Trophoblast cell (in vitro differentiated cells and primary cell): ENCODE measurements at places on chromosomes 1 and 21.

DNA sequence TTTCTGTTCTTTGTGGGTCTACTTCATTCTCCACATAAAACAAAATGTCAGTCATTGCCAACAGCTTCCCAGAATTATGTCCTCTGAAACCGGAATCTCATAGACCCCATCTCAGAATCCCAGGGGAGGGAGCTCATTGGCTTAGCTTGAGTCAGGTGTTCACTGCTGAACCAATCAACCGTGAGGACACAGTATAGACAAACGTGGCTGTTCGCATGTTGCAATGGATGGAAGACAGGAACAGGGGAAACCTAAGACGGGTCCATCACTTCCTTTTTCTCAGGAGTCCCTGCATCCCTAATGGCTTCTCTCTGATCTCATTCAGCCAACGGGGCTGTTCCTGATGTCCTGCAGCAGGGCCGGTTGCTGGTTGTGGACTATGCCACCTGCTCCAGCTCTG lies 9.1 kb downstream of the CELA2A start:
- H3K27me3 ChIP-seq = no peaks in the 10 kb centered on the region
- H3K4me3 ChIP-seq = no peak overlapping the region
- DNase-seq = no peak
- no peak overlapping the region for H3K27ac ChIP-seq
- H3K4me1 ChIP-seq = no peaks in the 10 kb centered on the region

DNA sequence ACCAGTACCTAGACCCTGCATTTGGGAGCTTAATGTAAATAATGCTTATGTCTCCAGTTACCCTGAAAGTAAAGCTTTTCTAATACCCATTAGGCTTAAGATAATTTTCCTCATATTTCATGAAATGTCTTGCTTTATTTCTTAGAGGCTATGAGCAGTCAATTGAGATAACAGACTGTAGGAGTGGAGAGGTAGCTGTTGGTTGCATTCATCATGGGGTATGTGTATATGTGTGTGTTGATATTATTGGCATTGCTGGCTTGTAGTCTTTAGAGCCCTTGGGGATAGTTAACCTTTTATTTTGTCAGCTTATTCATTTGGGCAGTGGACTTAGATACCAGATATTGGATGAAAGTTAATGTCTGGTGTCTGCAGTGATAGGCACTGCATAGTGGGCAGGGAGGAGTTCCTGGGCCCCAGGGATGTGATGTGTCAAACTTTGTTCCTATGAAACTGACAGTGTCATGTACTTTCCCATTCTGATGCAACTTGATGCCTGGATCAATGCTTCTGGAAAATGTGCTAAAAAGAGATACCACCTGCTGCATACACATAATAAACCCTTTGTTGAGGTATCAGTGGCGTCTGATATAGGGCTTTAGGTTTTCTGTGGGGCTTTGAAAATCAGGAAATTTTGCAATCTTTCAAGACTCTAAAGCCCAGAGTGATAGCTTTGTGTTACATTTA lies 83.9 kb downstream of the MAST2 start:
- H3K36me3 ChIP-seq = no peaks in the 10 kb centered on the region
- H3K27me3 ChIP-seq = no peaks in the 10 kb centered on the region

DNA sequence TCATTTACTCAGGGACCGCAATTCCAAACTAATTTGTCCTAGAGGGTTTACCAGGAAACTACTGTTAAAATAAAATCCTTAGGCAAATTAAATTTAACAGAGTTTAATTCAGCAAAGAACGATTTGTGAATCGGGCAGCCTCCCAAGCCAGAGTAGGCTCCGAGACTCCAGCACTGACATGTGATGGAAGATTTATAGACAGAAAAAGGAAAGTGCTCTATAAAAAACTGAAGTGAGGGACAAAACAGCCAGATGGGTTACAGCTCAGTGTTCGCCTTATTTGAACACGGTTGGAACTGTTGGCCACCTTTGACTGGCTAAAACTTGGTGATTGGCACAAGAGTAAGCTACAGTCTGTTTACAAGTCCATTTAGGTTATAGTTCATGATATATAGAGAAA lies 35.2 kb upstream of the RCSD1 start:
- no peaks in the 10 kb centered on the region for H3K4me1 ChIP-seq
- no peak overlapping the region for H3K4me3 ChIP-seq
- no peaks in the 10 kb centered on the region for H3K36me3 ChIP-seq
- H3K27me3 ChIP-seq = no peaks in the 10 kb centered on the region
- no peak overlapping the region for H3K27ac ChIP-seq
- no peak for DNase-seq

- H3K27ac ChIP-seq = no peak overlapping the region
- no peaks in the 10 kb centered on the region for H3K27me3 ChIP-seq
- peaks cover 20% of the 10 kb centered on the region for H3K36me3 ChIP-seq
- DNase-seq = peak; percentile 34
- H3K4me3 ChIP-seq = no peak overlapping the region
- peaks cover 2% of the 10 kb centered on the region for H3K4me1 ChIP-seq
These were observed 4.3 kb downstream of the PRMT2 start for GRCh38 chr21:46639489-46640386.

DNA sequence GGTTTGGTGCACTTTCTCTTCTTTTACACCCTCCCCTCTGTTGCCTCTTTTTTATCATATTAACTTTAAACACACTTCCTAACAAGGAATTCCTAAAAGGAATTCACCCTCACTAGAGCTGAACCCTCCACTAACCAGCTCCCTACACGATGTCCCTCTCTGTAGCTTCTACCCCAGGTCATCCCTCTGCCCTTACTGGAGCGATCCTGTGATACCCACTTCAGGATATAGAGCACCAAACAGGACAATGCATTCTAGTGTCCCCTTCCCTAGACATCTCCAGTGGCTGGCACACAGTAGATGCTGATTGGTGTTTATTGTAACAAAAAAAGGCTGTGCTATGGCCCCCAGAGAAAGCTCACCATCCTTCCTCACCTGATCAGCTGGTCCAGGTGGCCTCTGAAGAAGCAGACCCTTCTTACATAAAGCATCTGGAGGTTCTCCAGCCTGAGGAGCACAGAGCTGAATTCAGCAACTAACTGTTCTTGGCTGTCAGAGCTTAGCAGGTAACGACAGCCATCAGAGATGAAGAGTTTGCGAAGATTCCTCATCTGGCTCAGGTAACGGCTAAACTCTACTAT lies 1.4 kb downstream of the PRAMEF18 start:
- no peaks in the 10 kb centered on the region for H3K4me1 ChIP-seq
- no peaks in the 10 kb centered on the region for H3K27me3 ChIP-seq
- no peak for DNase-seq
- H3K4me3 ChIP-seq = no peak overlapping the region

DNA sequence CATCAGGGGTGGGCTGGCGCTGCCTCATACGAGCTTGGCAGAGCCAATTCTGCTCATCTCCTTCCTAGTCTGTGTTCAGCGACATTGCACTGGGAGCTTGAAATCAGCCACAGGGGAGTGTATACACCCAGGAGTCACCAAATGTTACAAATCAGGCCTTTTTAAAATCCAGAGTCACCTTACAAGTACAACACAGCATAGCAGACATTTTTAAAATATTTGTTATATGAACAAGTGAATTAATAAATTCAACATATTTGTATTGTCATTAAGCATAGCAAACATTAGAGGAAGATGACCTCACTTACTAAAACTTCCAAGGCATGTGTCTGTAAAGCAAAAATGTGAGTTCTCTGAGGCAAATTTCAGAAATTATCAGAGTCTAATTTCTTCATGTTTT lies 210.0 kb downstream of the HLX start:
- no peak overlapping the region for H3K4me3 ChIP-seq
- H3K4me1 ChIP-seq = no peaks in the 10 kb centered on the region
- H3K36me3 ChIP-seq = no peaks in the 10 kb centered on the region
- H3K27me3 ChIP-seq = no peaks in the 10 kb centered on the region

DNA sequence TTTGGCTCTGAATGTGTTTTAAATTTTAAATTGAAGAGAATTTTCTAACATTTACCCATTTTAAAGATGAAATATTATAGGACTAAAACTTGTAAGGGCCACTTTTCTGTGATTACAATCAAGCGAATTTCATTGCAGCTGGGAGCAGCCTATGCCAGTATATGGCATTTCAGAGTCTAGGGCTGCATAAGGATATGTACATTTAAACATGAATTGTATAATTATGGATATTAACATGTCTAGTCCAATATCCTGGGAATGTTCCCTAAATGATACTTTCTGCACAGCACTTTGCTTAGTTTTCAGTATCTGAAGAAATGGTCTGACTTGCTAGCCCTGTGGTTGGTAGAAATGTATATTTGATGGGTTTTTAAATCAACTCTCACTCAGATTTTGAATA lies 8.4 kb downstream of the KCNJ15 start:
- no peaks in the 10 kb centered on the region for H3K27me3 ChIP-seq
- H3K4me1 ChIP-seq = peaks cover 3% of the 10 kb centered on the region
- no peak for DNase-seq
- no peaks in the 10 kb centered on the region for H3K36me3 ChIP-seq

GRCh38 chr1:163896001-163896400 lies 574.2 kb downstream of the NUF2 start:
- H3K27ac ChIP-seq = no peak overlapping the region
- H3K27me3 ChIP-seq = no peaks in the 10 kb centered on the region
- no peak for DNase-seq
- no peaks in the 10 kb centered on the region for H3K4me1 ChIP-seq
- H3K4me3 ChIP-seq = no peak overlapping the region

DNA sequence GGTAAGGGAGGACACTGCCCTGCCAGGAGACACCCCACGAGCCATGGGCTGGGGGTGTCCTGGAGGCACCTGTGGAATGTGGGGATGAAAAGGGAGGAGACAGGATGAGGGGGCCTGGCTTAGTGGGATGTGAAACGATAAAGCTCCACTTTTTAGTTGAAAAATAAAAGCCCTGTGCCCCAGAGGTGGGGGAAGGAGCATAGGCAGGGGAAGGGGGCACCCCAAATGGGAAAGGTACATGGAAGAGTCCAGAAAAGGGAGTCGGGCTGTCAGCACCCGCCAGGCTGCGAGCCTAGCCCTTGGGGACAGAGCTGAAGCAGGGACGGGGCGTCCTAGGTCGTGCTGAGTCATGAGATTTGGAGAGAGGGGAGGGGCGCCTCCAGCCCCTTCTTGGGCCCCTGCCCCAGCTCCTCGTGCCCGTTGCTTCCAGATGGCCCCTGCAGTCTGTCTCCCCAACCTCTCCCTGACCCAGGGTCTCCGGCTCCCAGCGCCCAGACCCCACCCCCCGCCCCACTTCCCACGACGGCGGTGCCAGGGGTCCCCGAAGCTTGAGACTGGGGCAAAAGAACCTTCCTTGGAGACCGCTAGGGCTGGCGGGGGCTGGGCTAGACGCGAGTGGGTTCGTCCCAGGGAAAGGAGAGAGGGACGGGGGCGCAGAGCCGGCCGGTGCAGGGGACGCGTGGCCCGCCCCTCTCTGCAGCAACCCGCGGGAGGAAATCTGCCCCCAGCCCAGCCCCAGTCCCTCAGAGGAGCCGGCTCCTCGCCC lies 795 bp downstream of the SYT2 start:
- H3K36me3 ChIP-seq = no peaks in the 10 kb centered on the region
- peaks cover 38% of the 10 kb centered on the region for H3K27me3 ChIP-seq
- no peak for DNase-seq
- H3K4me1 ChIP-seq = peaks cover 8% of the 10 kb centered on the region
- H3K27ac ChIP-seq = no peak overlapping the region
- no peak overlapping the region for H3K4me3 ChIP-seq

GRCh38 chr1:47399846-47400155 lies 16.3 kb upstream of the FOXE3 start:
- no peaks in the 10 kb centered on the region for H3K27me3 ChIP-seq
- no peak overlapping the region for H3K4me3 ChIP-seq
- H3K4me1 ChIP-seq = no peaks in the 10 kb centered on the region
- DNase-seq = no peak

DNA sequence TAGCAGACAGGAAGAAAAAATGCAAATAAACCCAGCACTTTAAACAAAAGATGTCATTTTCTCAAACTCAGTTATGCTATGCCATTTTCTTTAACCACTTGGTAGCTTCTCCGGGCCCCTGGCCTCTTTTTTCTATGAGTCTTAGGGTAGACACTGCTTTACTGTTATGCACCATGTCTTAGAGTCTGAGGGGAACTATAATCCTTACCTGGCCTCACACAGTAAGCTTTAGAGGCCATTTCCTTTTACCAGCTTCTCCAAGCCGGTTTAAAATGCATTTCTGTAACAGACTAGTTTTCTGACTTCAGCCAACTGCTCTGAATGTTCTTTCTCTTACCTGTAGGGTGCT lies 73.7 kb upstream of the EDEM3 start:
- H3K4me3 ChIP-seq = no peak overlapping the region
- H3K4me1 ChIP-seq = peaks cover 5% of the 10 kb centered on the region
- H3K27me3 ChIP-seq = no peaks in the 10 kb centered on the region

GRCh38 chr1:171794085-171794484 lies 12.6 kb downstream of the METTL13 start:
- H3K27ac ChIP-seq = no peak overlapping the region
- peaks cover 20% of the 10 kb centered on the region for H3K36me3 ChIP-seq
- no peak for DNase-seq

DNA sequence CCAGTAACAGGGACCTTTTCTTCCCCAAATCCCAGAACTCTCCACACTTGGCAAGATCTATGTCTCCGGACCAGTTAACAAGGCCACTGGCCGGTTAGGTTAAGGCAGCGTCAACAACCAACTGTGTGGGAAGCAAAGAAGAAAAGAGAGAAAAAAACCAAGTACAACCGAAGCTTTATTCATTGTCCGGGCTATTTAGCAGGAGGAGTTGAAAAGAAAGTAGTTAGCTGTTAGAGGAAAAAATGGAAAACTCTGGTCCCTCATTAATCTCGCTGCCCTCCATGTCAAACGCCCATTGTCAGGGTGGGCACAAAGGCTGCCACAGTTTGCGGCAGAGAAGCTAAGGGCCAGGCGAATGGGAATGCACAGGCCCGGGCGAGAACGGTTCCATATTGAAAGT lies 49.3 kb upstream of the GRIK3 start:
- no peak overlapping the region for H3K4me3 ChIP-seq
- H3K27me3 ChIP-seq = no peaks in the 10 kb centered on the region
- H3K4me1 ChIP-seq = no peaks in the 10 kb centered on the region
- H3K27ac ChIP-seq = no peak overlapping the region
- H3K36me3 ChIP-seq = no peaks in the 10 kb centered on the region
- no peak for DNase-seq

DNA sequence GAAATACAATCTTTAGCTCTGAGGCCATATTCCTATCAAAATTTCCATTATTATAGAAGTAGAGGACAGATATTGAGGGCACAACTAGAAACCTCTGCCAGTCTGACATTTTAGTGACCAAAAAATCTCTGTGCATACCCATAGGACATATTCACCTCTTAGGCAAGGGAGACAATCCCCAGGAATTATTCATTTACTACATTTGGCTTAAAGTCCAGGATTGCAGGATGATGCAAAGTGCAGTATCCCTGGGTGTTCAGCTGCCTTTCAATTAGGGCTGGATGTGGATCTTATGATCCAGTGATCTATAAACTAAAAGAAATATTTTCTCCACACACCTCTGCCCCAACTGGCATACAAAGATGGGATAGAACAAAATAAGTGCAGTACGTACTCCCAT lies 50.9 kb downstream of the PTGS2 start:
- H3K4me3 ChIP-seq = no peak overlapping the region
- H3K27ac ChIP-seq = no peak overlapping the region
- no peak for DNase-seq
- H3K36me3 ChIP-seq = no peaks in the 10 kb centered on the region
- no peaks in the 10 kb centered on the region for H3K27me3 ChIP-seq

- no peaks in the 10 kb centered on the region for H3K27me3 ChIP-seq
- H3K4me1 ChIP-seq = no peaks in the 10 kb centered on the region
- H3K4me3 ChIP-seq = peak overlapping the region; percentile 86
- DNase-seq = peak; percentile 59
- peak overlapping the region; percentile 94 for H3K27ac ChIP-seq
- no peaks in the 10 kb centered on the region for H3K36me3 ChIP-seq
These were observed 455 bp downstream of the UCHL5 start for GRCh38 chr1:193058529-193059281.

- no peak overlapping the region for H3K27ac ChIP-seq
- no peaks in the 10 kb centered on the region for H3K36me3 ChIP-seq
- DNase-seq = no peak
These were observed 8.4 kb upstream of the FAAP20 start for GRCh38 chr1:2202843-2203601.
